Fibroblast of skin of right quadriceps (primary cell): ENCODE measurements at places on chromosomes 5 and 9.

DNA sequence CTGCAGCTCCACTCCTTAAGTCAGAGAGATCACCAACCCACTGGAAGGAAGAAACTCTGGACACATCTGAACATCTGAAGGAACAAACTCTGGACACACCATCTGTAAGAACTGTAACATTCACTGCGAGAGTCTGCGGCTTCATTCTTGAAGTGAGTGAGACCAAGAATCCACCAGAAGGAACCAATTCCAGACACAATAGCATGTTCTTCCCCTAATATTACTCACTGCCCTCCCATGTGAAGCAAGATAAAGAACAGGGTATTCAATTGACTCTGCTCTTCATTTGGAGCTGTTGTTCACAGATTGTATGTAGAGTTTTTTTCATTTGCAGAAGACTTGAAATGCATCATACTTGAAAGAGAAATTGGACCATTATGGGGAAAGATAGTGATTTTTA is 10.8 kb downstream of the SAXO1 start:
- DNase-seq: no peak

- no peak for DNase-seq
These were observed 507.9 kb upstream of the DAP start for GRCh38 chr5:11268891-11269290.

GRCh38 chr9:91126761-91127445 is 234.8 kb downstream of the AUH start:
- peak; percentile 75 for DNase-seq

GRCh38 chr5:66986009-66986408 is 210.6 kb downstream of the CD180 start:
- DNase-seq: no peak

GRCh38 chr9:134272302-134273023 is 53.8 kb upstream of the RXRA start:
- DNase-seq: no peak

DNA sequence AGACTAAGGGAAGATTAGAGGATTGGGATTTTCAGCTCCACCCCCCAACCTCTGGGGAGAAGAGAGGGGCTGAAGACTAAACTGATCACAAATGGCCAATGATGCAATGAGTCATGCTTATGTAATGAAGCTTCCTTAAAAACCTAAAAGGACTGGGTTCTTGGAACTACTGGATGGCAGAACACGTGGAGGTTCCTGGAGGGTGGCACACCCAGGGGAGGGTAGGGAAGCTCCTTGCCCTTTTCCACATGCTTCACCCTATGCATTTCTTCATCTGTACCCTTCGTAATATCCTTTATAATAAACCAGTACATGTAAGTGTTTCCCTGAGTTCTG is 48.6 kb downstream of the ARHGEF28 start:
- DNase-seq: no peak

- peak; percentile 80 for DNase-seq
These were observed 35.5 kb upstream of the B4GALT1 start for GRCh38 chr9:33202552-33203201.

DNA sequence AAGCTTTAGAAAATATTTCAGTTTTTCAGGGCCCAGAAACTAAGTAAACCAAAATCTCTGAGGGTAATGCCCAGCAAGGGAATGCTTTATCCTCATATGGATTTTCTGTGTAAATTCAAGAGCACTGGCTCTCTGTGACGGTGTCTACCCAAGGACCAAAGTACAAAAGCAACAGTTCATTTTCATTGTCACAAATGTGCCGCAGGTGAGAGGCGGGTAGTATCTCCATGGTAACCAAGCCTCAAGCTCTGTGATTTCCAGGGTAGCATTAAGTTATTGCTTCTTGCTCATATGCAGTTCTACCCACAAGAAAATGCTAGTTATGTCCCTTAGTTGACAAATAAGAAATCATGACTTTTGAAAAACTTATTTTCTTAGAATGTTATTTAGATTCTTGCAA is 164.3 kb downstream of the MTRR start:
- DNase-seq: no peak

- peak; percentile 99 for DNase-seq
These were observed at the start of gene LYRM7 for GRCh38 chr5:131170540-131171275. TSS of gene LYRM7 (plus strand) at chr5:131170944. CDS start at chr5:131171021, 77 bp downstream.

GRCh38 chr5:132074091-132074771 is 642 bp downstream of the CSF2 start:
- no peak for DNase-seq

DNA sequence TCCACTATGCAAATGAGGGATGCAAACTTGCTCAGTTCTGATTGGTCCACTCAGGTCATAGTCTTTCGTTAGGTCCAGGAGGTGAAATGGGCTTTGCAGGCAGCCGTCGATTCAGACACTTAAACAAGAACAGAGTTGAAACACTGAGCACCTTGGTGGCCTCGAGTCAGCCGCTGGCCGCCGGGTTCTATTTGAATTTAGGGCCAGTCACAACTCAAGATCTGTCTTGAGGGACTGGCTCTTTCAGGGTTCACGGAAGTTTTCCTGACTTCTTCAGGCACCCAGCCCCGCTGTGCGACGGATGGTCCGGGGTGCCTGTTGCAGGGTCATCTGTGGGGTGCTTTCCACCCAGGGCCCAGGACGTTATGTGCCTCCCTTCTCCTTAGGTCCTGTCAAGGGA is 412.8 kb upstream of the IRX4 start:
- no peak for DNase-seq

DNA sequence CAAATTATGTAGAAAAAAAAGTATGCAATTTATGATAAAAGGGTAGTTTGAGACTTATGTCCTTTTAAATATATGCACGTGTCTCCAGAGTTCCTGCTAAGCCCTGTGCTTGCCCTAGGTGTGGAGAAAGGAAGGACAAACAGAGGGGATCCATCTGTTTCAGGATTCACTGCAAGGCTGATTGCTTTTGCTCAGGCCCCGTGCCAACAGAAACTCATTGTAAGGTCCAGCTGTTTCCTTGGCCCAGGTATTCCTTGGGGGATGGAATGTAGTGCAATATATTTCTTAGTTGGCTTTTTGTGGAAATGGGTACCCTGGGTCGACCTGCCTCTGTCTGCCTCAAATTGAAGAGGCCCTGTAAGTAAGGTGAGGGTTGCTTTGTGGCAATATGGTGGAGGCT is 268.6 kb upstream of the CLINT1 start:
- no peak for DNase-seq

DNA sequence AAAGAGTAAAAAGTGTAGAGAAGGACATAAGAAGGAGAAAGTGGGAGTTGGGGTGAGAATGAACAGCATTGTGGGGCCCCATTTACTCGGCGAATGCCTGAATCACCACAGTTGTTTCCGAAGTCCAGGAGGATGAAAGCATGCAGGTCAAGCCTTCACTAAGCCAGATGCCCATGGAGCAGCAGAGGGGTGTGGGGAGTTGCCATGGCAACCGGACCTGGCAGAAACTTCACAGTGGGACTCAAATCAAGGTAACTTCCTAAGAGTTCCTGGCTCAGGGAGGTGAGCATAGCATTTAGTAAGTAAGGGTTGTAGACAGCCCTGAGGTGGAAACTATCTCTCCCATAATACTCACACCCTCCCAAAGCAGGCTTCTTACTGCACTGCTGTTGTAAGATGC is 357.1 kb downstream of the TRIM32 start:
- DNase-seq: no peak

GRCh38 chr9:130262061-130262745 is 3.4 kb upstream of the HMCN2 start:
- no peak for DNase-seq

GRCh38 chr9:88973281-88974045 is 17.8 kb upstream of the S1PR3 start:
- no peak for DNase-seq
